Stimulated activated CD4-positive, alpha-beta T cell treated with anti-CD3 and anti-CD28 coated beads, Interleukin-15, amount 100 ng/mL, for 1 hour (primary cell): ENCODE measurements at places on chromosomes 11 and 22.

- DNase-seq = no peak
Observed at GRCh38 chr11:2587132-2587930, 112.5 kb downstream of the KCNQ1OT1 start.

GRCh38 chr11:78428266-78428636 lies 10.6 kb upstream of the GAB2 start:
- DNase-seq = no peak

DNA sequence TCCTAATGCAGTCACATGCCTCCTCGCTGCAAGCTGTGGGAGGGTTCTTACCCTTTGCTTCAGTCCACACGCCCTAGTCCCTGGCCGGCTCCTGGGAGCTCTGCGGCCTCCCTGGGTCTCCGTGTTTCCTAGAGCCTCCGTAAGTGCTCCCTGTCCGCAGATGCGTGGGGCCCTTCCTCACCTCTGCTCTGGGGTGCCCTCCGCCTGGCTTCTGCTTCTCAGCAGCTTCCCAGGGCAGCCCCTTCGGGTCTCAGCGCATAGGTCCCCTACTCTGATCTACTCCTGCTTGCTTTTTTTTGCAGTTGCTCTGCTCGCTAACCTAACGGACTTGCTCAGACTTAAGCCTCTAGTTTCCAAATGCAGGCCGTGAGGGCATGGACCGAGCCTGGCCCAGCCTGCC lies 22.4 kb downstream of the CAPN1 start:
- DNase-seq = no peak

- no peak for DNase-seq
Observed at GRCh38 chr11:2766166-2766565, 66.4 kb upstream of the KCNQ1OT1 start.

DNA sequence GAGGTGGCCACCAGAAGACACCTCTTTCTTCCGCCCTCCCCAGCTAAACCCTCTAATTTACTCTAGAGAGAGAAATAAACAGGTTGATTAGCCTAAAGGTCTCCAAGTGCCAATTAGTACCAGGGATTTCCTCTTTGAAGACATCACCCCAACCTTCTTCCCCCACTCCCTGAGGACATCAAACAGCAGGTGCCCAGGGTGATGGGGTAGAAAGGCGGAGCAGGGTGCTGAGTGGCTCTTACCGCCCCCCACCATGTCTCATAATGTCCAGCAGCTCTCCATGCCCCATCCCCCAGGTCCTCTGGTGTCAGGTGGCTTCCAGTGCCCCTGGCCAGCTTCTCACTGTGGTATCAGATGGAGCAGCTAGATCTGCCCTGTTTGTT lies 5.3 kb upstream of the GNAZ start:
- no peak for DNase-seq

DNA sequence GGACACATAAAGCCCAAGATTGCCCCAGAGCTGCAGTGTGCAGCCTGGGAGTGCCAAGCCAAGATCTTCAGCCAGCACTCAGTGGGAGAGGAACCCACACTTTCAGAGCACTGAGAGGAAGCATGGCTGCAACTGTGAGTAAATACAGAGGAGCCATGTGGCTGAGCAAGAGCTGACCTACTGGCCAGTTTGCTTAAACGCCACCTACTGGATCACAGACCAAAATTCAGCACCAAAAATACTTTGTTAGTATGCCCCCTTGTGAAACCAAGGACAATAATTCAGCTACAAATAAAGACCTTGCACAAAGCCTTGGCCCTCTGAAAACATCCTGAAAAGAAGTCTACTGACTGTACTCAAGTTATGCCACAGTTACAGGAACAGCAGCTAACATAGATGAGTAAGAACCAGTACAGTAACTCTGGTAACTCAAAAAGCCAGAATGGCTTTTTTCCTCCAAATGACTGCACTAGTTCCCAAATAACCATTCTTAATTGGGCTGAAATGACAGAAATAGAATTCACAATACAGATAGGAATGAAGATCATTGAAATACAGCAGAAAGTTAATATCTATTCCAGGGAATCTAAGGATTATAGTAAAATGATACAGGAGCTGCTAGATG lies 10.1 kb upstream of the OR4A15 start:
- no peak for DNase-seq

GRCh38 chr11:95788921-95789505 lies 569 bp downstream of the FAM76B start:
- DNase-seq = no peak

GRCh38 chr22:35197071-35197470 lies 60.2 kb upstream of the HMGXB4 start:
- no peak for DNase-seq

DNA sequence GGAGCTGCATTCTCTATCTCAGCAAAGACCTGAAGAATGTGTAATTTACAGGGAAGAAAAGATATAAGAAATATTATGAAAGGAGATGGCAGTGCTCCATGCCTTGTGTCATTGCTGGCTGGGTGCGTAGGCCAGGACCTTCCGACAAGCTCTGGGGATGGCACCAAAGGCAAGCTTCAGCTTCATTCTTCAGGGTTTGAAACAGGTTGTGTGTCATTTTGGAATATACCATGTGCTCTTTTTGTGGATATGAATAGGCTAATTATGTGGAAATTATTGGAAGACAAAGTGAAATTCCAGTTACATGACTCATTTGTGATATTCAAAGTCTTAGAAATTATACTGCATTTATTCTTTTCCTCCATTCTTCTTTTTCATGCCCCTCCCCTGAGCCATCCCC lies 5.7 kb upstream of the KIRREL3 start:
- DNase-seq = no peak

DNA sequence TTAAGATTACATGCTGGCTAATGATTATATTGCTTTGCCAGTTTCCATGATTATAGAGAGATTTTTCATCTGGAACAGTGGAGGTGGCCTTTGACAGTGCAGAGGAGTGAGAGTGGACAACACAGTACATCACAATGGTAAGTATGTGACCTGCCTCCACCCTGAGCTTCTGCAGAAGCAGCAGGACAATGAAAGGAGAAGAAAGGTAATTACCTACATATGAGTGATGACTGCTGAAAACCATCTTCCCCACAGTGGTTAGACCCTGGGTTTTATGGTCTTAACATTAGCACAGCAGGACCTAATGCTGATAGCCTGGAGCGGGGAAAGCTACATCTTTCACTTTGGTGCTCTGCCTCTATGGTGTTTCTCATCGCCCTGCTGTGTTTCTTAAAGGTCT lies 454.7 kb upstream of the DDI1 start:
- no peak for DNase-seq

DNA sequence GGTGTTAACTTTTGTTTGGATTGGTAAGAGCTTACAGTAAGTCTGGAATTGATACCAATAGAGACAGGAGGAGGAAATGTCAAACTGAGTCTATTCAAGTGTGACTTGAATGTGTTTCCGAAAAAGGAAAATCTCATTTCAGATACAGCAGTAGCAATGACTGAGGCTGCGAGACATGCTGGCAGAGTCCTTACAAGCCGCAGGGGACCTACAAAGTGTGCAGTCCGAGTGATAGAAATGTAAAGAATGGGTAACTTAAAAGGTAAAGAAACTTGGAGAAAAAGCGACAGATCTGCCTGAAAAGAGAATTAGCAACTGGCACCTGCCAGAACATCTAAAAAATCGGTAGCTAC lies 444 bp downstream of the CWF19L2 start:
- no peak for DNase-seq

DNA sequence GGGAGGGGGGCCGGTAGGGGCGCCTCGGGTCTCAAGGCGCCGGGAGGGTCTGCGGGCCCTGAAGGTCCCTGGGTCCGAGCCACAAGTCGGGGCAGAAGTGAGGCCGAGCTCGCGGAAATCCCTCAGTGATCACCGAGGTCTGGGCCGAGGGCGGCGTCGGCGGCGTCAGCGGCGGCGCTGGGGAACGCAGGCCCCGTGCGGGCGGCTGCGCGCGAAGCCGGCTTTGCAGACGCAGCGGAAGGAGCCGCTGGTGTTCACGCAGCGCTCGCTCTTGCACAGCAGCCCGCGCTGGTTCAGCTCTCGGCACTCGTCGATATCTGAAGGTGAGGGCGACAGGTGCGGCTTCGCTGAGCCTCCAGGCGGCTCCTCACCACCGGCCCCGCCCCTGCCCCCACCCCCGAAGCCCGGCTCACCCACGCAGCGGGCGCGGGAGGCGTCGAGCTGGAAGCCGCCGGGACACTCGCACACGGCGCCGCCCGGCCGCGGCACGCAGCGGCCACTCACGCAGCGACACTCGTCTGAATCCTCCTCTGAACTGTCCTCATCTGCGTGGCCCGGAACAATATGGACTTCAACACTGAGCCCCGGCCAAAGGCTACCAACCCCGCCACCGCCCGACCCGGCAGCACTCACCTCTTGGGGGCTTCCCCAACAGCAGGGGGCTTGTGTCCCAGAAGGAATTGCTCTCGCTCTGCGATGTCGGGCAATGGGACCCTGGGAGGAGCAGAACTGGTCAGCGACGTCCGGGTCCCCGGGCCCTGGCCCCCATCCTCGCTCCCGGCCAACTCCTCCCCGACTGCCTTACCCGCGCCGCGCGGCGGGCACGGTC lies 14.2 kb downstream of the SCYL1 start:
- no peak for DNase-seq

GRCh38 chr22:37432708-37433054 lies 5.4 kb upstream of the ELFN2 start:
- no peak for DNase-seq

DNA sequence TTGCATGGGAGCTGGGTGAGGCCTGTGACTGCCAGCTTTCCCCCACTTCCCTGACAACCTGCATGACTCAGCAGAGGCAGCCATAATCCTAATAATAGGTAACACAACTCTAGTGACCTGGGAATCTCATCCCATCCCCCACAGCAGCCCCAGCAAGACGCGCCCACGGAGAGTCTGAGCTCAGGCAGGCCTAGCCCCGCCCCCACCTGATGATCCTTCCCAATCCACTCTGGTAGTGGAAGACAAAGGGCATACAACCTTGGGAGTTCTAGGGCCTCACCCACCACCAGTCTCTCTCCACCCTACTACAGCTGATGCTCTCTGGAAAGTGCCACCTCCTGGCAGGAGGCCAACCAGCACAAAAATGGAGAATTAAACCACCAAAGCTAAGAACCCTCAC lies 60.3 kb downstream of the CWF19L2 start:
- DNase-seq = no peak
